ENCODE measurements at places on chromosomes 2 and 18.
A peak's percentile ranks its signal among the peaks of the same experiment; 100 is the strongest.

- no peak for DNase-seq
Measured at GRCh38 chr2:237867465-237867864, 8.0 kb downstream of the RAMP1 start.

DNA sequence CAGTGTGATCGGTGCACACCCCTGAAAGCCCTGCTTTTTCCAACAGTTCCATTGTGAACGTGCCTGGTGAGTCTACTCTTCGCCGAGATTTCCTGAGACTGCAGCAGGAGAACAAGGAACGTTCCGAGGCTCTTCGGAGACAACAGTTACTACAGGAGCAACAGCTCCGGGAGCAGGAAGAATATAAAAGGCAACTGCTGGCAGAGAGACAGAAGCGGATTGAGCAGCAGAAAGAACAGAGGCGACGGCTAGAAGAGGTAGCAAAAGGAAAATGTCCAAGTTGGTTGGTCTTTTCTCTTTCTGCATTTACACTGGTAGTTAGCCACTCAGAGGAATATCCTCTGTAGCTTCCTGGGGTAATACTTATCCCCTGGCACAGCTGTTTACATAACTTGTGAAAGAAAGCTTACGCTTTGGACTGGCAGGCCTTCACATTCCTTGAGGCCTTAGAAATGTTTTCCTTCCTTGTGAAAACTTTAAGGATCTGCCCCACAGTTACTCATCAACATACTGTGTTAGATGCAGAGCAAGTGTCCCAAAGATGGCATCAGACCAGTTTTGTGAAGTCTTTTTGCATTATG is 146.6 kb downstream of the MAP4K4 start:
- peak; percentile 44 for DNase-seq

DNA sequence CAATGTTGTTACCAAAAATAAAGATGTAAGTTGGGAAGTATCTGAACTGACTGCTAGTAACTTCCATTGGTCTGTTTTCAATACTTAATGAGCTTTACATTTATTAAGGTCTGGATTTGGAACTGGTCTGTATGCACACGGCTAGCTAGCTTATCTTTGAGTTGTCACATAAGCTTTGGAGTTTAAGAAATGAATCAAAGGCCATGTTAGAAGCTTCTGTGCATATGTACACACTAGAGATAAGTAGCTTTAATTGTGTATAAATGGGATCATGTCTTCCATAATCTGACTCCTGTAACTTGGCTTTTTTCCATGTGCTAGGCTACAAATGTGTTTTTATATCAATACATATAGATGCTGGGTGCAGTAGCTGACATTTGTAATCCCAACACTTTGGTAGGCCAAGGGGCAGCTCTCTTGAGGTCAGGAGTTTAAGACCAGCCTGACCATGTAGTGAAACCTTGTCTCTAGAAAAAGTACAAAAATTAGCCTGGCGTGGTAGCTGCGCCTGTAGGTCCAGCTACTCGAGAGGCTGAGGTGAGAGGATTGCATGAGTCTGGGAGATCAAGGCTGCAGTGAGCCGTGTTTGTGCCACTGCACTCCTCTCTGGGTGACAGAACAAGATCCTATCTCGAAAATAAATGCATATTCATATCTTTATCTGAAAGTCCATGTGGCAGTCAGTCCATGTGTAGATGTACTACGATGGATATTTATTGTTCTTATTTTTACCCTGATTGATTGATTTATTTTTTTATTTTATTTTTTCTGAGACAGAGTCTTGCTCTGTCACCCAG is 27.2 kb downstream of the ATIC start:
- no peak for DNase-seq

GRCh38 chr18:63142594-63143225 is 176.9 kb downstream of the BCL2 start:
- DNase-seq: no peak

DNA sequence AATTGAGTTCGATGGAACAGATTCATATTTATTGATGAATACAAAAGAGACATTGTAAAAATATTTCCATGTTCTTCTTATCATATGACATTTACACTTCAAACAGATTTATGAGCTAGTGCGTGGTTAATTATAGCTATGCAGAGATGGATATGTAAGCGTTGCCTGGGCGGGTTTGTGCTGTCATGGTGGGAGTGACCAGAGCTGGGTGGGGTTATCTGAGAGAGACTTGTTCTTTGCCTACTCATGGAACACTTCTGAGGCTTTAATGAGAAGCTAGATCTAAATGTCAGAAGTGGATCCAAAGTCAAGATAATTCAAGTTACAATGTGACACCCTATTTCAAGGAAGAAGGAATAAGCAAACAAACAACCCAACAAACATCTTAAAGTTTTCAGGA is 162.3 kb upstream of the ZEB2 start:
- no peak for DNase-seq
